Activated T-cell treated with anti-CD3 and anti-CD28 coated beads, Interleukin-2, amount 50 U/mL, for 24 hours (primary cell): ENCODE measurements at places on chromosomes 12 and 14.

DNA sequence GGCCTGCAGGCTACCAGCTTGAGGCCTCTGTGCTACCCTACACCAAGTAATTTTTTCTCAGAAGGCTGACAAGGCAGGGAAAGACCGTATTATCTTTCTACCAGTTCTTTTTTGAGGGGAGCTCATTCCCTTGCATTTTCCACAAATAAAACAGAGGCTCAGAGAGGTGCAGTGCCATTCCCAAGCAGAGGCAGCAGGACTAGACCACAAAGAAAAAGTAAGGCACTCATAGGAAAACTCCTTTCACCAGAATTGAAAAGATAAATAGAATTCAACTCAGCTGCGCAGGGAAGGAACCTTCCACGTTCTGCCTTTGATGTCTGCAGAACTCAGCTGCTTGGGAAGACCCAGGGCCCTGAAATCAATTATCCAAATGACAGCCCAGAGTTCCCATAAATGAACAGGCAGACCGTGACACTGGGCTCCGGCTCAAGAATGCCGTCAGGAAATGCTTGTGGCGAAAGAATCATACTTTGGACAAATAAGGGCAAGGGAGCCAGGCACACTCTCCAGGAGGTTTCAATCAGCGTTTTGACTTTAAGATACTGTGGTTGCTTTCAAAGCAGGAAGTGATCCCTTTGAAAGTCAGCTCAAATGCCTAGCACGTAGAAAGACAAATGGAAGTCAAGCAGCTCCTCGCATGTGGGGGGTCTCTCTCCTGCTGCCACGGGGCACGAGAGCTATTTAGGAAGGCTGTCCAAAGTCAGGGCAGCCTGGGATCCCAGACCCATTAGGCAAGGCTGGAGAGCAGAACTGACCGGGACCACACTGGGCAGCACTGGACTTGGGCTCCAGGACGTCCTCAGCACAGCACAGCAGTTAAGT, 14.0 kb downstream of the KCTD10 start:
- no peak for DNase-seq

DNA sequence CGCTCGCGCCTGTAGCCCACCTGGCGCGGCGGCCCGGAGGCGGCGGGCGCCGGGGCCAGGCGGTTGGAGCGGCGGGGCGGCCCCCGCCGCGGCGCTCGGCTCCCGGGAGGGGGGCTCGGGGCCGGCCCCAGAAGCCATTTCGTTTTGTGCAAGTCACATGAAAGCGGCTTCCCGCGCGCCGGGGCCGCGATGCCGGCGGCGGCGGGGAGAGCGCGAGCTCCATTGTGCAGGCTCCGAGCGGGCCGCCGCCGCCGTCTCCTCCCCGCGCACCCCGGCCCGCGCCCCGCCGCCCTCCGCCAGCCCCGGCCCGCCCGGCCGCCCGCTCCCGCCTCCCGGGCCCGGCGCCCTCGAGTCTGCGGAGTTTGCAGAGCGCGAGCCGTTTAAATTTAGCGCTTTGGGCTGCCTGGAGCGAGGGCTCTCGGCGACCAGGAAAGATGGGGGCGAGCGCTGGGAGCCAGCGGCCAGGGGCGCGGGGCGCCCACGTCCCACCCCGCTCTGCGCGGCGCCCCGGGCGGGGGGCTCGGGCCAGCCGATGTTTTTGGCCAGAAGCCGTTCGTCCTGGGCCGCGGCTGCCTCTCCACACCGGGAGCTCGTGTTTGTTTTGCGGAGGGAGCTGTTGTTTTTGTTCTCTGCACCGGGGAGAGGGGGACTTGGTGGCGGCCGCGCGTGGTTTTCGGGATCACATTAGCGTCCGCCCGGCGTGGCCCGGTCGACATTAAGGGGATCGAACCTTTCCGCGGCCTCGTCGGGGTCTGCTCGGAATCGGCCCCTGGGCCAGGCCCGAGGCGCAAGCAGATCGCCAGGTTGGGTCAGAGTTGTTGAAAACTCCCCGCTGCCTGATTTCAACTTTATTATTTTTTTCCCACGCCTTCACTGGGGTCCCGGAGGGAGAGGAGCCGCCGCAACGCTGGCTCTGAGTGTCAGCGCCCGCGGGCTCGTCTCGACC, 982 bp downstream of the BCL7A start:
- peak; percentile 63 for DNase-seq

- no peak for DNase-seq
Measured at GRCh38 chr12:79327465-79327864, 363.3 kb downstream of the PAWR start.

DNA sequence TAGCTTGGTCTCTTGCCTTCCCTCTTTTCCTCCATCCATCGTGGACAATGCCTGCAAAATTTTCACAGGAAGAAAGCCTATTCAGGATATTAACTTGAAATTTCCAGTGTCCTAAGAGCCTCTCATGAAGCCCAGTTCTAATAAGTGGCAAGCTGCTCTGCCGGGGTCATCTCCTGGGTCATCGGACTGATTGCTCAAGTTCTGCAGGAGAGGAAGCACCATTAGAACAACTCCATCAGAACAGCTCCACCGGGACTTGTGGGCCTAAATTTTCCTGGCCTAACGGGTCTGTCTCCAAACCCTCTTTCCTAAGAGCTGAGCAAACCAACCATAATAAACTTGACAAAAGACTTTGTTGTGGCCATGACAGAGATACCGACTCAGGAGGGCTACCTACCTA, 13.9 kb downstream of the ERG28 start:
- DNase-seq, result no peak

DNA sequence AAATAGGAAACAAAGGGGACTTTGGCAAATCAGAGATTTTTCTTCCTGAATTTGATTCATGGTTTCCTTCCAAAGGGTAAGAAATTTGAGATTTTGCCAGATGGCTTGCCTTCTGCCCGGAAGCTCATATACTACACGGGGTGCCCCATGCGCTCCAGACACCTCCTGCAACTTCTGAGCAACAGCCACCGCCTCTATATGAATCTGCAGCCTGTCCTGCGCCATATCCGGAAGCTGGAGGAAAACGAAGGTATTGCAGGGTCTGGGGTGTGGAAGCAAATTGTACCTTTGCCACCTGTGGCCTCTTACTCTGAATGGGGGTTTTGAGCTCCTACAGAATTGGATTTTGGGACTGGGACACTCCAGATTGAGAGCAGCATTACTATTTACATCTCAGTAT, 63.5 kb downstream of the FRMD6 start:
- no peak for DNase-seq

GRCh38 chr12:58026426-58026825, 85.1 kb downstream of the ATP23 start:
- no peak for DNase-seq
